ENCODE measurements at places on chromosomes 2 and 18. TPM values are rescaled to one million over a fixed set of nuclear protein-coding genes. Genes with fewer than 3 reads are reported as not detected.
A peak's percentile ranks its signal among the peaks of the same experiment; 100 is the strongest.

- DNase-seq = no peak
These were observed 23.8 kb upstream of the TTC39C start for GRCh38 chr18:23990474-23991410.

GRCh38 chr2:68696554-68696953, 38.1 kb upstream of the ARHGAP25 start:
- no peak for DNase-seq

- no peak for DNase-seq
These were observed 89.6 kb downstream of the UPP2 start for GRCh38 chr2:158191076-158191895.

GRCh38 chr2:207765547-207765946, 4.2 kb downstream of the FZD5 start:
- peak; percentile 64 for DNase-seq

CPS1 gene
- total RNA-seq = 12.4 TPM

GRCh38 chr18:38606841-38607240, 1041.2 kb upstream of the CELF4 start:
- no peak for DNase-seq

DNA sequence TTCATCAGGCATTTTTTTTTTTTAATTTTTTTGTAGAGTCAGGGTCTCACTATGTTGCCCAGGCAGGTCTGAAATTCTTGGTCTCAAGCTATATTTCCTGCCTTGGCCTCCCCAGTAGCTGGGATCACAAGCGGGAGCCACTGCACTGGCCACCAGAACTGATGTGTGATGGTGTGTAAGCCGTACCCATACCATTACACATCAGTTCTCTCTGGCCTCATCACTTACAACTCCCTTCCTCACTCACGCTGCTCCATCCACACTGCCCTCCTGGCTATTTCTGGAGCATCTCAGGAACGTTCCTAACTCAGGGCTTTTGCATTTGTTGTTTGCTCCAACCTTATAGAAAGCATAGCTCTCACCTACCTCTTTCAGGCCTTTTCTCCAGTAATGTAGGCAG, 834.5 kb upstream of the ID2 start:
- DNase-seq = no peak

GRCh38 chr2:232436381-232437194, 19.4 kb upstream of the ALPI start:
- peak; percentile 47 for DNase-seq

DNA sequence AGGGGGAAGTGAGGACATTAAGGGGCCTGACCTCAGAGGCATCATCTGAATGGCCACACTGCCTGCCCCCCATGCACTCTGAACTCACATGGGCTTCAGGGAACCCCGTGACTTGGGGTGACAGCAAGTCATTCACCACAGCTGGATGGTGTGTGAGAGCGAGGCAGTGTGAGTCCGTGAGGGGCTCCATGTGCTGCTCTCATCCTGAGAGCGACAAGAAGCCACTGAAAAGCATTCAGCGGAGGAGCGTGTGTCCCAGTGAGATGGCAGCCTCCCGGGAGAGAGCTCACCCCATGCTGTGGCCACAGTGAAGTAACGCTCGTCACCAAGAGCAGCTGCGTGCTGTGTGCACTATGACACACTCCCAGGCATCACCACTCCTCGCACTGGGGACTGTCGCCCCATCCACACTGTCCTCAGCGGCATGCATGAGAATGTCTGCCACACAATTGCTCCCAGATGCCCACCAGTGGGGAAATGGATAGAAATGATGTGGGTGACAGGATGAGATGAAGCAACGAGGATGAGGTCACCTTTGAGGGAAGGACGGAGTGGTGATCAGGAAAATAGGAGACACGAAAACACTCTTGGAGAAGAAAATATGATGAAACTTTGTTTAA, 213.0 kb upstream of the RAB6C start:
- DNase-seq = no peak

PEX13 gene
- 22.4 TPM for total RNA-seq

- no peak for DNase-seq
These were observed 135.6 kb upstream of the HNMT start for GRCh38 chr2:137828624-137829023.

- peak; percentile 57 for DNase-seq
These were observed 31.3 kb downstream of the PLB1 start for GRCh38 chr2:28527196-28527595.

DNA sequence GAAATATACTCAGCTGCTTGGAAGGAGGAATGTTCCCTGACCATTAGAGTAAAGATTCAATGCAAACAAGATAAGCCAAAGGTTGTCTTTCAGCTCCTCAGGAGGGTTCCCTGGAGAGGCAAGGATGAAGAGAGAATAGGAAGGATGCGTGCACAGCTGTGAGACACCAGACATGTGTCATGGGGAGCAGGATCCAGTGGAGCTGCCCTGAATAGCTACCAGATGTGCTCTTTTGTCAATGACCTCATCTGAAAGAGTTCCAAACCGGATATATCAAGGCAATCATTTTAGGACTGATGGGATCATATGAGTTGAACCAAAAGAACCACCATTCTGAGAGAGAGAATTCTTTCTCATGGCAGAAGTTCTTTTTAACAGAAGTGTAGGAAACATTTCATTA, 490.6 kb downstream of the IRS1 start:
- no peak for DNase-seq

Data from H9 (cell line).